Thoracic aorta (tissue), 2 donors: ENCODE measurements at places on chromosomes 3 and 15. TPM values are rescaled to one million over a fixed set of nuclear protein-coding genes. Genes with fewer than 3 reads are reported as not detected.

Gene TMC3
- total RNA-seq: not detected

Gene MME
- total RNA-seq: 4.3 TPM

Gene OCA2
- total RNA-seq: 14.8 TPM

Gene SPINT1
- 4.6 TPM for total RNA-seq

Gene PAK6
- total RNA-seq: 0.68 TPM

Gene SST
- not detected for total RNA-seq

Gene RASGRP1
- total RNA-seq: 1.6 TPM

Gene GHRL
- total RNA-seq: 0.54 TPM

Gene CPA3
- 31.8 TPM for total RNA-seq

Gene COL6A5
- total RNA-seq: not detected

Gene HYAL3
- total RNA-seq: 0.35 TPM

Gene NR1I2
- total RNA-seq: not detected

Gene LRRC49
- total RNA-seq: 8.9 TPM

Gene CCDC9B
- 57.1 TPM for total RNA-seq

Gene MYZAP
- total RNA-seq: 3.8 TPM

Gene CSPG4
- 252 TPM for total RNA-seq

Gene MLF1
- total RNA-seq: 10.7 TPM

Gene LOXL1
- 321 TPM for total RNA-seq

Gene C3orf20
- not detected for total RNA-seq

Gene OSTN
- total RNA-seq: not detected

Gene SLC25A26
- 32.5 TPM for total RNA-seq

Gene DAZL
- total RNA-seq: not detected

Gene STAB1
- 837 TPM for total RNA-seq

Gene FSTL1
- total RNA-seq: 601 TPM

Gene HRG
- total RNA-seq: not detected
